Fibroblast of skin of right biceps (primary cell): ENCODE measurements at places on chromosomes 4 and X.

DNA sequence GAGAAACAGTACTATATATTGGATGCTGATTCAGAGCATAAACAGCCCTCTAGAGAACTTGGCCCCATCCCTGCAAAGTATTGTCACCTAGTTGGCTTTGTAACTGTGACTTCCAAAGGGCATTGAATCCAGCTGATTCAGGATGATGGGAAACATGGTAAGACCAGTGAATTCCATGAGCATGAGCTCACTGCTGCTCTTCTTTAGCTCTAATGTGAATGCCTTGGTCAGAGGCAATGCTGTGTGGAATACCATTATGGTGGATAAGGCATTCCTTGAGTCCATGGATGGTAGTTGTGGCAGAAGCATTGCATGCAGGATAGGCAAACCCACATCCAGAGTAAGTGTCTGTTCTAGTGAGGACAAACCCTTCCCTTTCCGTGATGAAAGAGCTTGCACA lies 365.6 kb upstream of the EDA2R start:
- DNase-seq = no peak

- peak; percentile 4 for DNase-seq
These were observed 28.4 kb upstream of the SLITRK4 start for GRCh38 chrX:143664302-143664701.

- DNase-seq = no peak
These were observed 3.0 kb upstream of the CLNK start for GRCh38 chr4:10687526-10687925.

DNA sequence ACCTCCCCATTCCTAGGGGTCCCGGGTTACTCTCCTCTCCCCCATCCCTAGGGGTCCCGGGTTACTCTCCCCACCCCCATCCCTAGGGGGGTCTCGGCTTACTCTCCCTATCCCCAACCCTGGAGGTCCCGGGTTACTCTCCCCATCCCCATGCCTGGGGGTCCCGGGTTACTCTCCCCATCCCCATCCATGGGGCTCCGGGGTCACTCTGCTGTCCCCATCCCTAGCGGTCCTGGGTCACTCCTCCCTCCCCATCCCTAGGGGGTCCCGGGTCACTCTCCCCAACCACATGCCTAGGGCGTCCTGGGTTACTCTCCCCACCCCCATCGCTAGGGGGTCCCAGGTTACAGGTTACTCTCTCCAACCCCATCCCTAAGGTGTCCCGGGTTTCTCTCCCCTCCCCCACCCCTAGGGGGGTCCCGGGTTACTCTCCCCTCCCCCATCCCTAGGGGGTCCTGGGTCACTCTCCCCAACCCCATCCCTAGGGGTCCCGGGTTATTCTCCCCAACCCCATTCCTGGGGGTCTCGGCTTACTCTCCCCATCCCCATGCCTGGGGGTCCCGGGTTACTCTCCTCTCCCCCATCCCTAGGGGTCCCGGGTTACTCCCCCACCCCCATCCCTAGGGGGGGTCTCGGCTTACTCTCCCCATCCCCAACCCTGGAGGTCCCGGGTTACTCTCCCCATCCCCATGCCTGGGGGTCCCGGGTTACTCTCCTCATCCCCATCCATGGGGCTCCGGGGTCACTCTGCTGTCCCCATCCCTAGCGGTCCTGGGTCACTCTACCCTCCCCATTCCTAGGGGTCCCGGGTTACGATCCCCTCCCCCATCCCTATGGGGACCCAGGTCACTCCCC lies 821 bp downstream of the ASMTL start:
- no peak for DNase-seq

GRCh38 chrX:110287605-110288004 lies 30.3 kb downstream of the AMMECR1 start:
- DNase-seq = no peak
